Omental fat pad (tissue), 4 donors: ENCODE measurements at places on chromosomes 1 and 21.

DNA sequence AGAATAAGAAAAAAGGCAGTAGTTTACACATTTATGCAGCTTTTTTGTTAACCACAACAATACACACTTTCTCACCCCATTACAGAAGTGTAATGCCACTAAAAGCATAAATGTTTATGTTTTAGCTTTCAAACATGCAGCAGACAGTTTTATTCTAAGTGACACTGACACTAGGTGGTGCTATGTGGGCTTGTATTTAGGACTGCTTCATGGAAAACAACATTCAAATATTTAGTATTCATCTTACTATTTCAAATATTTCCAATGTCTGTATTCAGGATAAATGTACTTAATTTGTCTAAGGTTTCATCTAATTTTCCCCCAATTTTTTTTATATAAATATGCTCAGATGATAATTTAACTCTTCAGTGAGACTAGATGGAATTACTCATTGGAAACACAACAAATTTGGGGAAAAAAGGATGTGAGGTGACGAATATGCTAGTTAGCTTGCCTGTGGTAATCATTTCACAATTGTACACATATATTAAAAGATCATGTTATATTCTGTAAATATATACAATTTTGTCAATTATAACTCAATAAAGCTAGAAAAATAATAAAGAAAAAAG is 71.4 kb downstream of the USP1 start:
- no peak for DNase-seq

DNA sequence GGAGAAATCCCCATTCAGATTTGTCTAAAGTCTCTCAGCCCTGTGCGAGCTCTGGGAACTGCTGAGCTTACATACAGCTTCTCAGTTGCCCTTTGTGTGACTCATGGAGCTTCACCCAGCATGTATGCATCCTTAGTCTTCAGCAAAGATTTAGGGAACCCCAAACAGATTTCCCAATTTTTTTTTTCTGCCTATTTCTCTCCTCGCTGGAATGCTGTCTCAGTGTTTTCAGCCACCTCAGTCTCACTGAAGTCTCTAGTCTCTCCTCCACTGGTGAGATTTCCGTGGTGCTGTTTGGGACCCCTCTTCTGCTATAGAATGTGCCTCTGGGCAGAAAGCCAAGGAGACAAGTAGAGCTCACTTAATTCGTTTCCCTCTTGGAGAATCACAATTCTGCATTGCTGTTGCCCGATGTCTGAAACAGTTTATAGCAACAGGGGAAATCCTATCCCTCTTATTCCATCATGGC is 28.1 kb upstream of the TXLNA start:
- DNase-seq = no peak

GRCh38 chr1:90393025-90393424 is 324.1 kb downstream of the BARHL2 start:
- DNase-seq = no peak

DNA sequence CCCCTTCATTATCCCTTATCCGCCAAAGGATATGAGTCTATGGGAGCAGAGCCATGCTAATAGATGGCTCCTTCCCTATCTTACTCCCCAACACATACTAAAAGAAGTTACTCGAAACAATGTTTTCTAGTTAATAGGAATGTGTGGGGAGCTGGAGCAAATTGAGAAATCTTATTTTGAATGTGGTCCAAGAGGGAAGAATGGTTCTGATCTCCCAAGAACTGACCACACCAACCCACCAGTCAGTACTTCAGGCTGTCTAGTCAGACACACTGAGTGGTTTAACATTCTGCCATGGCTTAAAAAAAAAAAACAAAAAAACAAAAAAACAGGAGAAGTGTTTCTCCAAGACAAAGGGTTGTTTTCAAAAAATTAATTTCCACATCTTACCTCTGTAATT is 31.5 kb upstream of the DNASE2B start:
- no peak for DNase-seq

- no peak for DNase-seq
Measured at GRCh38 chr1:20430355-20431175, 55.4 kb downstream of the CAMK2N1 start.

GRCh38 chr1:65412984-65413375 is 7.5 kb upstream of the LEPR start:
- no peak for DNase-seq

- no peak for DNase-seq
Measured at GRCh38 chr1:116911188-116911553, 1.5 kb downstream of the PTGFRN start.

- no peak for DNase-seq
Measured at GRCh38 chr1:45205011-45205909, 1.1 kb downstream of the ZSWIM5 start.
